ENCODE measurements at places on chromosomes 4 and X.

DNA sequence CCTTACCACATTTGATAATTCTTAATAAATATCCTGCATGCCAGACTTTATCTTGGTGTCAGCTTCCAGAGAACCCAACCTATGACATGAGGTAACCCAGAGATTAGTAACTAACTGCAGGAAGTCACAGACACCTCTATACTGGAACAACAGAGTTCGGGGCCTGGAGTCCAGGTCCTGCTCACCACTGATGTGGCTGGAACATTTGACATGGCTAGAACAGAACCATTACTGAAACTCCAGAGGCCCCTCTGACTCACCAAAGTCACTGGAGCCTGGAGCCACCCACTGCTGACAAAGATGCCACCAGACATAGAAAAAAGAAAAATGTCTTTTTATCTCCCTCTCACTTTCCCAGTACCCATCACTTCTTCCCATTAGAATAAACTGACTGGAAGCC is 403.7 kb downstream of the MID1IP1 start:
- no peak for DNase-seq

- DNase-seq, result no peak
These were observed 96.4 kb downstream of the FAM13A start for GRCh38 chr4:88960576-88960975.

GRCh38 chr4:2800691-2801596 is 8.1 kb downstream of the SH3BP2 start:
- no peak for DNase-seq

DNA sequence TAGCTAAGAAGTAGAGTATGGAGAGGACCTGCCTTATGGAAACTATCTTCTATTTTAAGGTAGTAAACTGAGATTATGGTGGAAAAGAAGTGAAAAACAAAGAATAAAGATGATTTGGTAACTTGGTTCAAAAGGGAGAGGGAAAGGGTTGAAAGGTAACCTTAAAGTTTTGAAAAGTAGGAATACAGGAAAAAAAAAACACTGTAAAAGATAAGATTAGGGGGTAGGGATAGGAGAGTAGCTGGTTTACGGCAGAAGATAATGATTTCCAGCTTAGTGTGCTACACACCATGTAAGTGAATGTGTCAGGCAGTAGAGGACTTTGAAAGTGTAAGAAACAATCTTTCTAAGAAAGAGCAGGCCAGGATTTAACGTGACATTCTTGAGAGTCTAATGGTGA is 35.3 kb downstream of the FAM13A start:
- no peak for DNase-seq

DNA sequence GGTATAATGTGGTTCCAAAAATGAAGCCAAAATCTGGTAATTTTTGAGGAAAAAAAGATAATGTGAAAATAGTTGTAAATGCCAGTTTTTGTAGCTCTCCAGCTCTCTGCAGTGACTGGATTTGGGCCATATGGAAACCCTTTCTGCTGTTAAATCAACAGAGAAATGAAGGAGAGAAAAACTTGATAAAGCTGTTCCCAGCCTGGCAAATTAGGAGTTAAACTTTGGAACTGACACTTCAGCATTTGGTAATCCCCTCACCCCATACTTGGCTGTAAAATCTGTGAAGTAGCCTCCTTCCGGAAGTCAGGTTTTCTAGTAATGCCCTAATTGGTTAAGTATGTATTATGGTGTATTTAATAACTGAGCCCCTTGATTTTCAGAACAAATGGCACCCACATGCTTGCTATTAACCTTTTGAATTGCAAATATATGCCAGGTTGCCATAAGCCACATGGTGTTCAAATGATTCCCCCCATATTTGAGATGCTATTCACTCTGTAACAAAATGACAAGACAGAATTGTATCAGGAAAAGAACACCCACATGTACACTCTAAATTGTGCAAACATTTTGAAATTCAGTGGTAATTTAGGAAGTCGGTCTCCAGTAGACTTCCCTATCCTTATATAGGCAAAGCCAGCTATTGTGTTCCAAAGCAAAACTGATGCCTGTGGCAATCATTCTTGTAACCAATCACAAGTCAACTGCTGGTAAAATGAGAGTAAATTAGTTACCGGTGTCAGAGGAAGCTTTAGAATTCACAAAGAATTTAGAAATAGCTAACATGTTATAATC is 96.3 kb upstream of the ADAMTS3 start:
- DNase-seq, result no peak

DNA sequence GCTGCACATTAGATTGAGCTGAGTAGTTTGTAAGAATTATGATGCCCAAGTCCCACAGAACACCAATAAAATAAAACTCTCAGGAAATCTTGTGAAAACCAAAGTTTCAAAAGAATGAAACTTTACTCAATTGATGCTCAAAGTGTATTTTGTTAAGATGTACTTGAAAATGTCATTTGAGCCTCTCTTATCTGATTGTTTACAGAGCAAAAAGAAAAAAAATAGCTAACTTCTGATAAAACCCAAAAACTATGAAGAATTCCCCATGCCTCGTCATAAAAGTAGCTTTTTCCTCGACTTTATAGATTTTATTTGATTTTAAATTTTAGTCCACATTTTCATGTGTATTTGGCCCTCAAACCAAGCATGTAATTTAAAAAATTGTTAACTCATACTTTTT is 521.5 kb upstream of the FTHL17 start:
- no peak for DNase-seq

DNA sequence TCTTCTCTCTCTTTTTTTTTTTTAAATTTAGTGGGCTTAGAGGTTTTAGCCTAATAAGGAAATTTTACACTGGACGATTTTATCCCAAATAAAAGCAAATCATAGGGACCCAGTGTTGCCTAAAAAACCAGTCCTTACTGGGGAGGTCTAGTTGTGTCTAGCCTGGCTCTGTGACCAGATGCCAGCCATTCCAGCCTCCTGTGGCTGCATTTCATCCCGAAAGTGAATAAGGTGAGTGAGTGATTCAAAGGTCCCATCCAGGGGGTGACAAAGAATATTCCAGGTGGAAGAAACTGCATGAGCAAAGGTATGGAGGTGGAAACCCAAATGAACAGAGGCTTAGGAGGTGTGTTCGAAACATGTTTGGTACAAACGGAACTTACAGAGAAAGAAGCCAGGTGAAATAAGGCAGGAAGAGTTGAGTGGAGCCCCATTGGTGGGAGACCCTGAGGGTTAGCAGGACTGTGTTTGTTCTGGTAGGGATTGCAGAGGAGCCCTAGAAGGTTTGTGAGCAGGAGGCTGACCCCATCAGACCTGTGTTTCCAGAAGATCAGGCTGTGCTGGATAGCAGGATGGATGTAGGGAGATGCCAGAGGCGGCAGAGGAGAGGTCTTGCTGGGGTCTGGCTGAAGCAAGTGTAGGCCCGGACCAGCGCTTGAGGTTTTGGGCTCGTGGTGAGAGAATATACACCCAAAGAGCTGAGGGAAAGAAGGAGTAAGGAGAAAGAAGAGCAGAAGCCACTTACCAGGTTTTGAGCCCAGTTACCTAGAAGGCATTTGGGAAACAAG is 31.6 kb downstream of the PTTG2 start:
- no peak for DNase-seq

GRCh38 chrX:154373340-154374306 is 811 bp downstream of the FLNA start:
- DNase-seq, result no peak

DNA sequence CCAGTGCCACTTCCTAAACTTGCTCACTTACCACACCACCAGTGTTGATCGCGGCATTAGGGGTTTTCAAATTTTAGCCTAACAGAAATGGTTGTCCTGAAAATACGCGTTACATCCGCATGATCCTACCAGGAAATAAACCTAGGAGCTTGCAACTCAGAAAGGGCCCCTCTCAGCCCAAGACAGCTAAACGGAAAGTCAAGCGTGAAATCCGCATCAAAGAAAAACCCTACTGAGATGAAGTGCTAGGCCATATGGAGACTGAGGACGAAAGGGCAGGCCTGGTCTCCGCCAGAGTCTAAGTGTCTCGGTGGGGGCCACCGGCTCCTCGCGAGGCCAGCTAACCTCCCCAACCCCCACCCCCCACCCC is 626 bp downstream of the YTHDC1 start:
- no peak for DNase-seq

GRCh38 chr4:148162991-148163390 is 279.2 kb downstream of the NR3C2 start:
- no peak for DNase-seq

GRCh38 chr4:120007191-120007871 is 59.3 kb downstream of the MAD2L1 start:
- no peak for DNase-seq

- DNase-seq, result no peak
These were observed 557.6 kb upstream of the DIPK2B start for GRCh38 chrX:45758319-45758718.

- DNase-seq, result no peak
These were observed 9.0 kb upstream of the PITX2 start for GRCh38 chr4:110631584-110632505.

- no peak for DNase-seq
These were observed 60.1 kb downstream of the LDB2 start for GRCh38 chr4:16838226-16838875.

DNA sequence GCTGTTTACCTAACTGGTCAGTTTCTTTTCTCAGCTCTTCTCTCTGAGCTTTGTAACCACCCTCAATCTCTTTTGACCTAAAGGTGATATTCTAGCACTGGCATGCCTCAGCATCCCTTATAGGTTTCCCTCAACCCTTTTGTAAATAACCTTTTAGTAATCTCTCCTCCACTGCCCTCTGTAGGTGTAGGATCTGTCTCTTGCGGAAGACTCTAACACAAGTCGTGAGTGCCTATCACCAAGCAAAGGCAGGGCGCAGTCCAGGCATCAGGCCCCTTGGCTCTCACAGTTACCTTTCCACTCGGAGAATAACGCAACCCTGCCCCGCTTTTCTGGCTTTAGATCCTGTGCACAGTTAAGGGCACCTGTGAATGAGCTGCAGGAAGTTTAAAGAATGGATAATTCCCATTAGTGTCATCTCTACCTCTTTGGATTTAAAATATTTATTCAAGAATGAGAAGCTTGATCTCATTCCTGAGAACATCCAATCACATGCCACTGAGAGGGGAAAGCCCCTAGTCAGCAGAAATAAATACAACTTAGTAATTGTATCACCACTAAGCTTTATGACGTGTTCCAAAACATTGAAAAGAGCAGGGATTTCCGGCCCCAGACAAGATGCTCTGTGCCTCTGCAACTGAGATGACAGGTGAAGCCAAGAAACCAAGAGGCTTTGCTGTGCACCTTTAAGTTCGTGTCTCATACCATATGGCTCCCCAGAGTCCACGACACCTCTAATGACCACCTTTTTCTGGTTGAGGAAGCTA is 58.8 kb downstream of the SPINK2 start:
- no peak for DNase-seq

GRCh38 chr4:143498021-143498420 is 15.5 kb upstream of the SMARCA5 start:
- DNase-seq, result no peak

DNA sequence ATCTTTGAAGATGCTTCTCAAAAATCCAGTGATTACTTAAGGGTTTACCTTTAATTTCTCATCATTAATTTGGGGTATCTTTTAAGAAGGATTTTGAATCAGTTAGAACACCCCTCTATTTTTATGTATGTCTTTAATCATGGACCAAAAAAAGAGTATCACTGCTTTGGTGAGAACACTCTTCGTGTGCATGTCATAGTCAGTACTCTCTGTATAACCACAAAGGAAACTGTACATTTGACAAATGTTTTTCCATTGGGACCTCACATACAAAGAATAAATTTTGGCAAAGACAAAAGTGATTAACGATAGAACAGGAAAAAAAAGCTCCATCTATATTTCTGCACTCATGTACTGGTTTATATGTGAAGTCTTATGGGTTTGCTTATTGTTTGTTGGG is 31.3 kb downstream of the FAM241A start:
- DNase-seq, result no peak

GRCh38 chr4:4752025-4752424 is 107.4 kb upstream of the MSX1 start:
- DNase-seq, result no peak

- no peak for DNase-seq
These were observed 18.9 kb downstream of the PRDM8 start for GRCh38 chr4:80216100-80216761.
